ENCODE measurements at places on chromosomes 6 and 20.

DNA sequence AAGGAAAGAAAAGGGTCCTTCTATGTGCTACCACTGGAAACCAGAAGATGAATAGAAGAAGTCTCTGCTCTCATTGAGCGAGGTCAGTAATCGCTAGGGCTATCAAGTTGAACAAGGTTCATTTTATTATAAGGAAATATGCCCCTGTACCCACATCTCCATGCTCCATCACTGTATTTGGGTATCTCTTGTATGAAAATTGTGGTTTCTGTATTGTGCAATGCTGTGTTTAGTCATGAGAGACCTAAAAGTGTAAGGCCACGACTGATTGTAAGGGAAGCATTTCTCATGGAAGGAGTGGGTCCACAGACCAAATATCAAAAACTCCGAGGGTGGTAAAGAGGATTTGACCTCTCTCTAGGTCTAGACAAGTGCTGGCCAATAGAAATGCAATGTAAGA, 3.6 kb upstream of the HS3ST5 start:
- DNase-seq, result no peak

GRCh38 chr6:43921039-43921438, 151.0 kb downstream of the VEGFA start:
- no peak for DNase-seq

DNA sequence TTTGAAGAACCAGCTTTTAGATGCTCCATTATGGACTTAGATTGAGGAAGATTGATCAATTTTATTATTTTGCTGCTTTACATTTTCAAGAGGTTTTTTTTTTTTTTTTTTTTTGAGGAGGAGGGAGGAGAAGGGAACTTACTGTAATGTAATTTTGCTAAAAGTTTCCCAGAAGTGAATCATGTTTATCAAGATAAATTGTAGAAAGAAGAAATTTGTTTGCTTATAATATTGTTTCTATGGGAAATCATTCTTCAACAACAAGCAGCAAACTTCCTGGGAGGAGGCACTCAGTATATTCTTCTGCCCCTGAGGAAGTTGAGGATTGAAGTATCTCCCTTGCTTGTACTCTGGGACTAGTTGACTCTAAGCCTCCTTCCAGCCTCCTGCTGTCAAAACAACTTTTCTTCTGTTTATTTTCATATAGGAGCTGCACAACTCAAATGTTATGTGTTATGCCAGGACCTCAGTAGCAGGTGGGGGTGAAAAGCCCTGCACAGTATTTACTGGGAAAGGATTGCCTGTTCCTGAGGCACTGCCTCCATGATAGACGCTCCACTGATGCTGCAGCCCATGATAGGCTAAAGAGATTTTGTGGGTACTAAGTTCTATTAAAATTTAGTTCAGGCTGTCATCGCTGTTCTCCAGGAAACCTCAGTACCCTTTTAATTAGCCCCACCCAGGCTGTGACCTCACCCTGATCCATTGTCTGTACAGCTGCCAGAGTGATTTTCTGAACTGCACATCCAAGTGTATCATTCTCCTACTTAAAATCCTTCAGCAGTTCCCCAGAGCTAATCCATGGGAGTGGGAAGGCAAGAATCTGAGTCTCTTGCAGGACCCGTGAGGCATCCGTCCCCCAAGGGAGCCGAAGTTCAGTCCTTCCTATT, 51.9 kb downstream of the CARMIL1 start:
- DNase-seq, result no peak

DNA sequence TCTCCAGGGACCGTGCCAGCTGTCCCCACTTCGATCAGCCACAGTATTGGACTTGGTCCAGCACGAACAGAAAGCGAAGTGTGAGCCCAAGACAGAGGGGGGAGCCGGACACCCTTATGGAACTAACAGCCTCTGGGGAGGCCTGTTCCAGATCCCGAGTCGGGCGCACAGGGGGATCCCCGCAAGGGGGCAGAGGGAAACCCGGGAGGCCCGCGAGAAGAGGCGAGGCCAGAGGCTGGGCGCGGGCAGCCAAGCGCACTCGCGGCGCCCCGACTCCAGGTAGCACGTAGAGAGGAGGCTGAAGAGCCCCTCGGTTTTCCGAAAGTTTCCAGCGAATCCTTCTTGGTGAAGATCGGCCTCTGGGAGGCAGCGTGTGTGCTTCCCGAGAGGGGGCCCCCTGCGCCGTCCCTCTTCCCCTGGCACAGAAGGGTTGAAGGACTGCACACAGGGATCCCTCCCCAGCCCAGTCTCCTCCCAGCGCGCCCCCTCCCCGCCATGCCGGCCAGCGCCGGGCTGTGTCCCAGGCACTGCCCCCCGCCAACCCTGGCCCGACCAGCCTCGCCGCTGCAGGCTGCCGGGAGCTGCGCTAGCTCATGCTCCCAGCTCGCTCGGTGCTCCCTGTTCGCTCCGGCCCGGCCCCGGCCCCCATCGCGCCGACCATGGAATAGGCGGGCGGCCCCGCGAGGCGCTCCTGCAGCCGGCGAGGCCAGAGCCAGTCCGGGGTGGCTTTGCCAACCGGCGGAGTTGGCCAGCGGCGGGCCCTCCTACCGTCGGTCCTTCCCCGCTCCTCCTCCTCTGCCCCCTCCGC, 577 bp upstream of the SLC24A3 start:
- DNase-seq, result peak; percentile 15

GRCh38 chr6:16731478-16732051, 29.7 kb downstream of the ATXN1 start:
- DNase-seq, result no peak

- DNase-seq, result no peak
Observed at GRCh38 chr6:12232821-12233220, 57.3 kb upstream of the EDN1 start.

Measured in astrocyte of the spinal cord (primary cell).